Activated CD4-positive, alpha-beta T cell treated with anti-CD3 and anti-CD28 coated beads for 36 hours (primary cell): ENCODE measurements at places on chromosomes 3 and 15.

DNA sequence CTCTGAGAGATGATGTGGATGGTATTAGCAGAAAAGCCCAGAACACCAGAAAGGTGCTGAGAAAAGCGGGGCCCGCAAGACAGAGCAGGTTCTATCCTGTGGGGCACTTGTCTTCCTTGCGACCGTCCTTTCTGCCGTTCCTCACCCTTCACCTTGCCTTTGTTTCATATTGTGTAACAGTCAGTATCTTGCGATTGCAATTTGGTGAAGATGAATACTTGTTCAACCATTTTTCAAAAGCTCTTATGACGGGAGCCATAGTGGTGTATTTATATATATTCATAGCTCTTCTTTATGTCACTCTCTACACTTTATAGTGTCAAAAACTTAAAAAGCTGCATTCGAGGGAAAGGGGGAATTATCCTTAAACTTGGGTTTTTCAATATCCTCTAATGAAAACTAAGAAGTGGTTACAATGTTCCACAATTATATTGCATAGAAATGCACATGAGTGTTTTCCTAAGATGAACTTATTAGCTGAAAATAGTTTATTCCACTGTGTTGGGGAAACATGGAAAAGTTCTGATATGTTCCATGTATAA is 797 bp downstream of the MAP3K13 start:
- no peak for DNase-seq

- DNase-seq, result no peak
Measured at GRCh38 chr3:53733446-53733845, 112.8 kb downstream of the CHDH start.

GRCh38 chr15:63044645-63045464 is 2.3 kb downstream of the TPM1 start:
- DNase-seq, result no peak

DNA sequence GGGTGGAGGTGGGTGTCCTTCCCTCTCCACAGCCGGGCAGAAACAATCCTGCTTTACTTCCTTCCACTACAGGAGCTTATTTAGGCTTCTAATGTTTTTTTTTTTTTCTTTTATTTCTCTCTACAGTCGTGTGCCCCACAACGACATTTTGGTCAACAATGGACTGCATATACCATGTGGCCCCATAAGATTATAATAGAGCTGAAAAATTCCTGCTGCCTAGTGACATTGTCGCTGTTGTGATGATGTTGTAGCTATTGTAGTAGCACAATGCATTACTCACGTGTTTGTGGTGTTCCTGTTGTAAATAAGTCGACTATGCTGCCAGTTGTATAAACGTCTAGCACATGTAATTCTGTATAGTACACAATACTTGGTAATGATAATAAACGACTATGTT is 153.7 kb downstream of the IL20RB start:
- DNase-seq, result no peak

- no peak for DNase-seq
Measured at GRCh38 chr3:165339753-165340152, 143.6 kb upstream of the SLITRK3 start.

GRCh38 chr15:38401106-38401505 is 52.8 kb upstream of the FAM98B start:
- no peak for DNase-seq

GRCh38 chr3:45942051-45942825 is 1.0 kb upstream of the CXCR6 start:
- no peak for DNase-seq

GRCh38 chr3:54557538-54558428 is 370.1 kb downstream of the LRTM1 start:
- DNase-seq, result no peak

GRCh38 chr3:132134611-132135010 is 99.8 kb upstream of the CPNE4 start:
- DNase-seq, result no peak

DNA sequence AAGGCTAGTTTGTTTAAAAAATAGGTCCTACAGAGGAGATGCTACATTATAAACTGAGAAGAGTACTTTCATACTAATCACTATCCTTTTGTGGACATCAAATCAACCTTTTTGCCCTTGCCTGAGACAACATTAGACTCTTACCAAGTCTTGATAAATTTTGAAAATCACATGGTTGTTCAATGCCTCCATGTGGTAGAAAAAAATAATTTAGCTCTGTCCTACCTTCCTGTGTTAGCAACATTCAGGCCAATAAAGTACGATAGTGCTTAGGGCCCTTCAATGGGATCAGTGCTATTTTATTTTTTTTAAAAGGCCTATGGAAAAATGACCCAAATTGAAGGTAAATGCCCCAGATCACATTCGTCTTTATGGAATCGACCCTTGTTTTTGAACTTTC is 5.0 kb upstream of the UBE2E1 start:
- no peak for DNase-seq

DNA sequence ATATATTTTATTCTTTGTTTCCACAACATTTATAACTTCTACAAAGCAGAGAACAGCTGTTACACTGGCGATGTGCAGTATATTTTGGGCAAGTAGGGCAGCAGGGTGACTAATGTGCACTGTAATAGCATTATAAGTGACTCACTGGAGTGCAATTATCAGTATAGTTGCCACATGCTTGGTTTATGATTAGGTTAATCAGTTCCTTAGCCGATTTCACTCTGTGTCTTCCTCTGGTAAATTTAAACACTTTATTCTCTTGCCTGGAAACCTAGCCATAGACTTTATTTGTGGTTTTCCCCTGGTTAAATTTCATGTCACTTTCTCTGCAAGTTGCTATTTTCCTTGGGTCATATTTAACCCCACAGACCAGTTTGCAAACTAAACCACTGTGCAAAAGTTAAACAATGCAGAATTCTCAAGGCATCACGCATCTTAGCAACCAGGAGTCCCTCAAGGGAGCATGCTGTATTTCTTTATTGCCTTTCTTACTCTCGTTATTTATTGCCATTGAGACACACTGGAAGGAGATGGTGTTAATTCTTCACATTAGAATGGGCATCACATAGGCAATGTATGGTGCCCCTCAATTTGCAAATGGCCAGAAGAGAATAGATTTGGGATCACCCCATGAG is 690.2 kb upstream of the DPPA4 start:
- no peak for DNase-seq

GRCh38 chr15:44193651-44194322 is 1.3 kb downstream of the FRMD5 start:
- no peak for DNase-seq

DNA sequence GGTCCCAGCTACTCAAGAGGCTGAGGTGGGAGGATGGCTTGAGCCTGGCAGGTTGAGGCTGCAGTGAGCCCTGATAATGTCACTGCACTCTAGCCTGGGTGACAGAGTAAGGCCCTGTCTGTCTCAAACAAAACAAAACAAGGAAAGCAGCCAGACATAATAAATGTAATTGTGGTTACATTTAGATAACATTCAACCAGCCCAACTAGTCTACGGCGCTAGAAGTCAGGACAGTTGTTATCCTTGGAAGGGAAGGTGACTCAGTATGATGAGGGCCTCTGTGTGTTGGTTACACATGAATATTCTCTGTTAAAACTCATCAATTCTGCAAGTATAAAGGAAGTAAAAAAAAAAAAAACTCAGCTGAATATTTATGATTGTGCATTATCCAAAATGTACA is 27.0 kb upstream of the CSPG5 start:
- no peak for DNase-seq

- DNase-seq, result no peak
Measured at GRCh38 chr3:102181175-102181920, 253.5 kb upstream of the ZPLD1 start.

- no peak for DNase-seq
Measured at GRCh38 chr15:41941644-41942415, 30.5 kb downstream of the EHD4 start.

DNA sequence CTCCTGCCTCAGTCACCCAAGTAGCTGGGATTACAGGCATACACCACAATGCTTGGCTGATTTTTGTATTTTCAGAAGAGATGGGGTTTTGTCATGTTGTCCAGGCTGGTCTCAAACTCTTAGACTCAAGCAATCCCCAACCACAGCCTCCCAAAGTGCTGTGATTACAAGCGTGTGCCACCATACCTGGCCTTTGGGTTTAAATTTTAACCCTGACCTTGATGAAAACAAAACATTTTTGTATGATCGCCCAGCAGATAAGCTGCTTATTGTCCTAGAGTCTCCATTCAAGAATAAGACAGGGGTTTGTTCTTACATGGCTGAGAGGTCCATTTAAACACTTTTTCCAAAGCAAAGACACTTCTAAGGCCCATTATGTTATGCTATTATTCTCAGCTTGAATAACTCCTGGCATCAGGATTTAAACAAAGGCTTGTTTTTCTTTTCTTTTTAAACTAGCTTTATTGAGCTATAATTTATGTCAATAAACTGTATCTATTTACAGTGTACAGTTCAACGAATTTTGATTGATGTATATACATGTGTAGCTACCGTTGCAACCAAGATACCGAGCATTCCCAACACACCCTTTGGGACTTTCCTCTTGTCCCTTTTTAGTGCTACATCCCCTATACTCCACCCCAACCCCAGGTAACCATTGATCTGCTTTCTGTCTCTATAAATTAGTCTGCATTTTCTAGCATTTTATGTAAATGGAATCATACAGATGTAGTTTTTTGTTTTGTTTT is 1.4 kb upstream of the MUC13 start:
- no peak for DNase-seq

DNA sequence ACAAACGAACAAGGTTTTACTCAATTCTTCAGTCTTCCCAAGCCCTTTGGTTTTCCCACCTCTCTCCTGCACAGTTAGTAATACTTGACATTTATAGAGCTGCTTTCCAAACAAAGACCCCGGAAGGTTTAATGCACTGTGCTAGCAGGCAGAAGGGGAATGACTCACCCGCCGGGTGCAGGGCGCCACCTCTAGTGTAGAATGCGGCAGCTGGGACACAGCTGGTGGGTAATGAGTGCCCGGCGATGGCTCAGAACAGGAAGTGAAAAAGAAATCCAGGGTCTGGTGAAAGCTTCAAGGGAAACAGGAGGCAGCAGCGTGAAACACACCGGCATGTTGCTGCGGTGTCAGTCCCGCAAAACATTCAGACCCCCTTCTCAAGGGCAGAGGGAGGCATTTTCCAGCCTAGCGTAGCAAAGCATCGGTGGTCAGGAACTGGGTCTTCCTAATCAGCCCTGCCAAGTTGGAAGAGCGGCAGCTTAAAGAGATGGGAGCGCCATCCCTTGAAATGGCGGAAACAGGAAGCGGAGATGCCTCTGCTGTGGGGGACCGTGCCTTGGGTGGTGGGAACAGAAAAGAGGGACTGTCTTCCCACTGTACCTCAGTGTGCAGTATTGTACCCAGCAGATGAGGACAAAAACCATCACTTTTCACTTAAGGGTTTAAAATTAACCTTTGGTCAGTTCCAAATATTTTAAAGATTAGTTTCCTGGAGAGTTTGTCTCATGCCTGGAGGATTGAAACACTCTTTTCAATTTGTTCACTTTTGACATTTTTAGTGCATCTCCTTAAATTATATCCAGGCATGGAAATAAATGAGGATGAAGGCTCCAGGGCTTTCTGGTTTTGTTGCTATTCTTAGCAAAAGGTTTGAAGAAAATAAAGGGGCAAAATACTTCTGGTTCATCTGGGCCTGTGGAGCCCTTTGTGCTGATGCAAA is 160.7 kb upstream of the MCTP2 start:
- DNase-seq, result no peak

DNA sequence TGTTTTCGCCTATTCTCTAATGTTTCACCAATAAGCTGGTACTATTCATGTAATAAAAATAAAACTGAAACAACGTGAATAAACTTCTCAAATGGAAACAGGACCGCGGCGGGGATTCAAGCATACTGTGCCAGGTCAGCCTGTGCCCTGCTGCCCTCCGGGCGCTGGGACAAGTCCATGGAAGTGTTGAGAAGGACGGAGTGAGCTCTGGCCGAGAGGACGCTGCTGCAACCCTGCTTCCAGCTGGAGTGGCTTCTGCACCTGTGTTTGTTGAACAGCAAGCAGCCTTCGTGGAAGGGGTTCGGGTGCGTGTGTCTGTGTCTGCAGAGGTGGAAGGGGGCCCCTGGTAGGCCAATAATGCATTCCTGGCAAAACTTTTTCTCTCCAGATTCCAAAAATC is 50.0 kb upstream of the PCSK6 start:
- DNase-seq, result no peak

GRCh38 chr15:101126618-101127505 is 125.0 kb downstream of the CHSY1 start:
- peak; percentile 55 for DNase-seq

GRCh38 chr15:56931639-56932508 is 13.4 kb downstream of the TCF12 start:
- DNase-seq, result no peak

DNA sequence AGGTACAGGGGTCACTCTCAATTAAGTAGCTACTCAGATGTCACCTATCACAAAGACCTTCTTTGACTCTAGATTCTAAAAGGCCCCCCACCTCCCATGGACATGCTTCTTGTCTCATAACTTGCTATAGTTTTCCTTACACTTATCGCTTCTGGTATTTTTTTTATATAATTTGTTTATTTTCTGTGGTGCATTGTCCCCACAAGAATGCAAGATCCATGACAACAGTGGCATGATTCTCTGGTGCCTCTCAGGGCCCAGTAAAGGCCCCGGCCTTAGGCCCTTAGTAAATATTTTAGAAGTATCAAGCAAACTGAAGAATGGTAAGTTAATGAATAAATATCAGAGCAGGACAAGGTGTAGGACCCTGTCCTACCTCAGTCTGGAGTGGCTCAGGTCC is 248.6 kb downstream of the CBLB start:
- DNase-seq, result no peak

GRCh38 chr3:39467394-39468107 is at the start of gene MOBP:
TSS of gene MOBP (plus strand) at chr3:39467680. CDS start at chr3:39502070, 34,390 bp downstream.
- DNase-seq, result no peak

GRCh38 chr3:98809557-98809956 is 46.4 kb downstream of the ST3GAL6 start:
- DNase-seq, result no peak

GRCh38 chr3:138824114-138824506 is 10.6 kb downstream of the PIK3CB start:
- no peak for DNase-seq

DNA sequence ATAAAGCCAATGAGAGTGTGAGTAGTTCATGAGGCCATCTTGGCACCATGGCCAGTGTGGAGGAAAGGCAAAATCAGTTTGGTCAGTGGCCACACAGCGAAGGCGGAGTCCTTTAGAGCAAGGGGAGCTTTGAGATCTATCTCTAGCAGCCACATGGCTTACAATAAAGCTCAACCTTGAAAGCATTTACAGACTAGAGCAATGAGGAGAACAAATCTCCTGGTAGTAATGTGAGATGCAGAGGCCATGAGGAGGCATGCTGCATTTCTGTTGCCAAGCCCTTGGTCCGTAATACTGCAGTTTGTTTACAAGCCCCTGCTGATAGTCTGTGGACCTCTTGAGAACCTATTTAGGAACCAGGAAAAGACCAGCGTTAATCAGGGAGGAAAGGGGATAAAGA is 381.5 kb upstream of the C2CD4B start:
- no peak for DNase-seq

- DNase-seq, result no peak
Measured at GRCh38 chr15:33378866-33379480, 68.2 kb downstream of the RYR3 start.

GRCh38 chr3:158314426-158315357 is 204.8 kb downstream of the RSRC1 start:
- no peak for DNase-seq

GRCh38 chr3:46557814-46558183 is 8.3 kb downstream of the LRRC2 start:
- no peak for DNase-seq
